ENCODE measurements at places on chromosomes 12 and 14.
A peak's percentile ranks its signal among the peaks of the same experiment; 100 is the strongest.

DNA sequence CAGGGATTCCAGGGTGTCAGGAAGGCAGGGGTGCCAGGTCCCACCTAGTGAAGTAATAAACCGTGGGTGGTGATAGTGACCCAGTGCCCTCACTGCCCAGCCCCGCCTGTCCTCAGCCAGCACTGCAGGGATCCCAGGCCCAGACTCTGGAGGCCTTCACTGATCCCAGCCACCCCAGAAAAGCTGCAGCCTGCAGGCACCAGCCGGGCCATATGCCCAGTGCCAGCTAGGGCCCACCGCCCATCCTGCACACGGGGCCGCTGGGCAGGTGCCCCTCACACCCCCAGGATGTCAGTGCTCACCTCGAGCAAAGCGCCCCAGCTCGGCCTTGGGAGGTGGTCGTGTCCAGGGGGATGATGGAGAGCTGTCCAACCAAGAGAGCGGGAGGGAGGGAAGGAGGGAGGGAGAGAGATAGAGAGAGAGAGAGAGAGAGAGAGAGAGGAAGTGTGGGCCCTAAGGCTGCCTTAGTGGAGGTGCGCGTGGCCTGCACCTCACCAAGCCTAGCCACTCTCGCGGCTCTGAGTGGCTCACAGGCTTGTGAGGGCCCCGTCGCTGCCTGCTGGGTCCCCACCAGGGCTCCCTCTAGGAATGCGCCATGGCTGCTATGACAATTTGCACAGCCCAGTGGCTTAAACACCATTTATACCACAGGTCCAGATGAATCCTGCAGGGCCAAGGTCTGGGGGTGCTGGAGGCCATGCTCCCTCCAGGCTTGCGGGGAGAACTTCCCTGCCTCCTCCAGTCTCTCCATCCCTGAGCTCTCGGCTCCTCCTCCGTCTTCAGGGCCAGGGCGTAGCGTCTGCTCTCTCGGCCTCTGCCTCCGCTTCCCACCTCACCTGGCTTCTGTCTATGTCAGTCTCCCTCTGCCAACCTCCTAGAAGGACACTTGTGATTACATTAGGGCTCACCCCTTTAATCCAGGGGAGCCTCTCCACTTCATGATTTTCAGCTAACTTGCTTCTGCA lies 401.0 kb downstream of the TMEM121 start:
- DNase-seq = no peak

DNA sequence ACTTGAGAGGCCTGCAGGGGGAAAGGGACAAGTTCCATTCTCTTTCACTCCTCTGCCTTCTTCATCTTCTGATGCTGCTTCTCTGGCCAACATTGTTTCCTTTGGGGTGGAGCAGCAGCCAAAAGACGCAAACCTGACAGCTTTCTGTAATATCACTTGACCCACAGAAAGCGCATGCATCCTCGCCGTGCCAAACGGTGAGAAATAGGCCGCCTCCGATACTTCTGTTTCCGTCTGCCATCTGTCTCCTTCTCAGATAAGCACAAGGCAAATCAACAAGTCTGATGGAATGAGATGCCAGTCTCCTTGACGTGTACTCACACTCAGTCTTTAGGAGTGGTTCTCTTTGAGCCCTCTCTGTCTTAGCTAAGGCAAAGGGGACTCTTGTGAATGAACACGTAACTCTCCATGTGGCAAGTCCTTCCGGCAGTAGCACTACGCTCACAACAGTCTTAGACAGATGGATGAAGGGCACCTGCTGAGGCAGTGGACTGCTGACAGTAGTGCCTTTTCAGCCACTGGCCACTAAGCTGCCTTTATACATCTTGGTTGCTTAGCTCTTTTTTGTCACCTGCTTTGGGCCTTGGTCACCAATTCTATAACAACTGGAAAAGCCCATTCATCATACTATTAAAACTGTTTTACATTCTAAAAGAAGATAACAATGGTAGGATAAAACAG lies 214.1 kb downstream of the FBXL14 start:
- no peak for DNase-seq

- DNase-seq = peak; percentile 50
These were observed 7.8 kb upstream of the DTX1 start for GRCh38 chr12:113048716-113049127.

- DNase-seq = peak; percentile 91
These were observed 1558.5 kb upstream of the TMEM132C start for GRCh38 chr12:126708492-126708896.

GRCh38 chr14:70257526-70257925 lies 68.8 kb upstream of the SLC8A3 start:
- DNase-seq = no peak

DNA sequence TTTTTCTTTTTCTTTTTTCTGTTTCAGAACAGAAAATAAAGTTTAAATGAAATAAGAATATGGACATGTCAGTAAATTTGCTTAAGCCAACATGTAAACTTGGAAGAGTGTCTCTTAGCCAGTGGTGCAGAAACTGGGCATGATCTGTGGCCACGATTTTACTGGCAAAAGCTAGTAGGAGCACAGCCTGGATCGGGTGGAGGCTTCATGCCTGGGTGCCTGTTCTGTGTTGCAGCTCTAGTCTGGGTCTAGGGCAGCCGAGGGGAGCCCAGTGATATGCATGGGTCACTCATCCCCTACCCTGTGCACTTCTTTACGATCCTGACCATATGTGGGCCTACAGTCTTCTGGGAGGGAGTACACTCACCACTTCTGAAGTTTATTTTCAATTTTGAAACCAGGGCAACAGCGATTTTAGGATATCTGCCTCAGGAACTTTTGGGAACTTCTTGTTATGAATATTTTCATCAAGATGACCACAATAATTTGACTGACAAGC lies 45.6 kb upstream of the SMCO2 start:
- peak; percentile 11 for DNase-seq

GRCh38 chr14:92950773-92951172 lies 27.8 kb downstream of the CHGA start:
- DNase-seq = no peak

DNA sequence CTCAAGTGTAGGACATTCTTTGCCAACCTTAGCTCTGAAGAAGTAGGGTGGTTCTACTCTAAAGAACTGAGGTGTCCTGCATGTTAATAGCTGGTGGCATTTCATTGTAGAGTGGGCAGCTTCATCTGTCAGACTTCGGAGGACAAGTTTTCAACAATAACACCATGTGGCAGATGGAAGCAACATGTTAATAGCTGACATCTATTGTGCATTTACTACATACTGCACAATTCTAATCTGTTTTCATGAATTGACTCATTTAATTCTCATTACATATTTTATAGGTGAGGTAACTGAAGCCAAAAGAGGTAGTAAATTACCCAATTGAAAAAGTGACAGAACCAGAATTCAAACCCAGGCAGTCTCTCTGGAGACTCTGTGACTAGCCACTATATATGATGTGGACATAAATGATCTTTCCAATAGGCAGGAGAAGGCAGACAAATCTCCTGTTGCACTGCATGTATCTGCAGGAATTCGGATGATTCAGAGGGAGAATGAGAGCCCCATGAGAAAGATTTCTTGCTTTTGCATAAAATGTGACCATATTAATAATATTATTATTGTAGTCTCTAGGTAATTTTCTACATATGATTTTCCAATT lies 137.2 kb upstream of the E2F7 start:
- DNase-seq = no peak

DNA sequence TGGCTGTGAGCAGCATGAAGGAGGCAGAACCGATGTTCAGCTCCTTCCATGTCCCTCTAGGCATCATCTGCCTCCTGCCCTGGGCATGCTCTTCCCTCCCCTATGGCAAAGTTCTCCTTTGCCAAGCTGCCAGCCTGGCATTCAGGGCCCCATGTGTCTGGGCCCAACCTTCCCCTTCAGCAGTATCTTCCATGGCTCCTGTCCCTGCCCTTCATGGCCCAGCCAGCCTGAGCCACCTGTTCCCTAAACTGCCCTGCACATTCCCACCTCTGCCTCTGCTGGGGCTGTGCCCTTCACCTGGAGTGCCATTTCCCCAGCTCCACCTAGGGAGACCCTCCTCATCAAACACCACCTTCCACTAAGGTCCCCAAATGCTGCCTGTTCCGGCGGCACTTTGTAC lies 74.0 kb upstream of the TCL1A start:
- DNase-seq = no peak

- DNase-seq = no peak
These were observed 7.0 kb downstream of the SLIRP start for GRCh38 chr14:77714926-77715325.

DNA sequence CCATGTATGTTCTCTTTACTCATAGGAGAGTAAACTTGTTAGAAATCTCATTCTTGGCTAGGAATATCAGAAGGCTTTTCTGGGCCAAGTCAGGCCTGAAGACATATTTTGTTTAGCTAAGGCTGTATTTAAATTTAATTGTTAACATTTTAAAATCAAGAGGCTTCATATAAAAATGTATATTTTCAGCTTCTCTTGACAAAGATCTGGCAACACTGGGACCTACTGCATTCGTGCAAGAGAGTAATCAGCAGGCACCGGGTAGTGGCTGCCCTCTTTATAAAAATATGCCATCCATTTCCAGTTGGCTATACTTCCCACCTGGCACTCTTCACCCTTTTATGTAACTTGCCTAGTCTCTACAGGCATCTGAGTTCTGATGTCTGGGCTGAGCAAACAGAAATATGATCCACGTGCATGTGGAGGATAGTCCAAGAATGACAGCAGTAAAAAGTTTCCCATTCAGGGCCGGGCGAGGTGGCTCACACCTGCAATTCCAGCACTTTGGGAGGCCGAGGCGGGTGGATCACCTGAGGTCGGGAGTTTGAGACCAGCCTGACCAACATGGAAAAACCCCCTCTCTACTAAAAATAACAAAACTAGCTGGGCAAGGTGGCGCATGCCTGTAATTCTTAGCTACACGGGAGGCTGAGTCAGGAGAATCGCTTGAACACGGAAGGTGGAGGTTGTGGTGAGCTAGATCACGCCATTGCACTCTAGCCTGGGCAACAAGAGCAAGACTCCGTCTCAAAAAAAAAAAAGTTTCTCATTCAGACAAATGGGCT lies 2.0 kb upstream of the SOS2 start:
- peak; percentile 16 for DNase-seq

DNA sequence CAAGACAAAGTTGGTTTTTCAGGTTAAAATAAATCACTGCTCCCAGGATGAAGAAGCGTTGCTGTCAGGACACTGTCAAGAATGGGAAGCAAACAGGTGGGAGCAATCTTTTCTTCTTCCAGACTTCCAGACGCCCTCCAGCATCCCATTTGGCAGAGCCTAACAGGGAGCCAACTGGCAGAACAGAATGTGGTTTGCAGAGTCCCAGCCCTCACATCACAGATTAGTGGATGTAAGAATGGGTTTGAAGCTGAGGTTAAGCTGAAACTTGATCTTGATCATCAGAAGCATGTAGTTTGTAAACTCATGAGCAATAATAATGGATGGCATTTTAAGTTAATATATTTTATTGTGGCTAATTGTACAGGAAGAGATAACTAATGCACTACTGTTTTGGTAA lies 636.4 kb downstream of the SLC6A15 start:
- DNase-seq = no peak

DNA sequence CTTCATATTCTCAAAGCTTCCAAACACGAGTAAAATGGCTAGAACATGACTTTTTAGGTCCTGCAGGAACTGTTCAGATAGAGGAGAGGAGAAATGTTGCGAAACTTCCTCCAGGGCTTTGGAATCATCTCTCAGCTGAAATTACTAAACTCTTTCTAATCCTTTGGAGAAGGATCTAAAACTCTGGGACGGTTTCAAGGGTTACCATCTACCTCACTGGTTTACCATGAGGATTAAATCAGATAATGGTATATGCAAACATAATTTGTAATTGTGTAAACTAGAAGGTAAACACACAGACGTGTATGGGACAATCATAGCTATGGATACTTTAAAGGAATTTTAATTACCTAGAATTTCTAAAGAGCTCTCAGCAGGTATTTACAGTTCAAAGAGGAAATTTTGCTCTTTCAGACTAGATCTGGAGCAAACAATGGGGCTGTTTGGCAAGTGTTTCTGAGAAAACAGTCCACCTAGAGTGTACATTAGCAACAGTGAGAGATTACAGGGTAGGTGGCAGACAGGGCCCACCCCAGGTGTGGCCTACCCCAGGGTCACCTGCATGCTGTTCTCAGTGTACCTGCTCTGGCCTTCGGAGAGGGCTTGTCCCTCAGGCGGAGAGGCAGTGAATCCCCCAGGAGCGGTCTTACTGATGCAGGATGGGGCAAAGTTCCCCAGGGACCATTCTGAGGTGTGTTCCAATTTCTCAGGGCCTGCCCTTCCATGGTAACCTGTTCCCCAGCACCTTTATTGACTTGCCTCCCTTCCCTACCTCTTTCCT lies 124.7 kb upstream of the MAX start:
- DNase-seq = peak; percentile 51

- DNase-seq = no peak
These were observed 168.0 kb upstream of the RTL1 start for GRCh38 chr14:101071493-101071906.

GRCh38 chr14:23727566-23728335 lies 91.6 kb downstream of the DHRS2 start:
- DNase-seq = peak; percentile 4

DNA sequence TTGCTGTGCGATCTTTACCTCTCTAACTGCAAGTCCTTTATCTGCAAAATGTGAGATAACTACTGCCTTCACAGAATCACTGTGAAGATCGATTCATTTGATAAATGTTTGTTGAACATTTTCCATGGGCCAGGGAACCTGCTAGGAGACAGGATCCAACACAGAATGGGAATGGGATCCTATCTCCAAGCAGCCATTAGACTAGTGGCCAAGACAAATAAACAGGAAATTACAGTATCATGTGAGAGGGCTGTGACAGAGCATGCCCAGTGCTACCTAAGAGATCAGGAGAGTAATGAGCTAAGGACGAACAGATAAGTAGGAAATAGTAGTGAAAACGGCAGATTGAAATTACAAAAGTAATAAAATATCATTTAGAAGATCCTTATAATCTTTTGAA lies 105.7 kb downstream of the GRIN2B start:
- no peak for DNase-seq

GRCh38 chr12:51293696-51294095 lies 23.5 kb upstream of the SMAGP start:
- no peak for DNase-seq

DNA sequence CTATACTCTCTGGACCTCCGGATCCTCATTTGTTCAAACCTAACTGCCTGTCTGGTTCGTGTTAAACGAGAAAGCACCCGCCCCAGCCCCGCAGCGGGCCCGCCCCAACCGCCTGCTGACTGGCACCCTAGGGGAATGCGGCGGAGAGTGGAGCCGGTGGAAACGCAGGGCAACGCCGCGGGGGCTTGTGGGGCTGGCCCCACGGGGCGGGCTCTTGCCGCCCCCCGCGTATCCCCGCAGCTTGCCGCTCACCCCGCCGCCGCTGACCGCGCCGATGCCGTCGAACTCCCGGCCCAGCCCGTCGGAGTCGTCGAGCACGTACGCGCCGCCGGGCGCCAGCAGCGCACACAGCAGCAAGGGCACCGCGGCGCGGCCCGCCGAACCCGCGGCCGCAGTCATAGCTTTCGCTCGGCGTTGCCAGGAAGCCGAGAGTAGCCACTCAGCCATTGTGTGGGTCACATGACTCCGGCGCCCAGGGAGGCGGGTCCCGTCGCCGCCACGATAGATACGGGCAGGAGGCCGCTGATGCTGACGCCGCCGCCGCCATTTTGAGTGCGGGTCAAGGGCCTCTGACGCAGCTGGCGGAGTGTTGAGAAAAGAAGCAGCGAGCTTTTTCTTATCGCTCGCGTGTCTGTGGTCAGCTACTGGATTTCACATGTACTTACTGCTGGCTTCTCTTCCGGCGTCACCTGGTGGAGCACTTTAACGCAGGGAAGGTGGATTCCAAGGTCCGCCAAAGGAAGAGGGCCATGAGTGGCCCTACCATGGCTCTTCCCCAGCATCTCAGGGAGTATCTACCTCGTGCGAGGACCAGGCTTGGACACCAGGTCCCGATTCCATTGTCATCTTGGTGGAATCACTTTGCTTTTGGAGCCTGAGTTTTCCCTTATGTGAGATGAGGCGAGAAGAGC lies at the start of gene GALC:
Gene GALC, minus strand, starts transcription at position 465 of the 911 bp plus-strand sequence. Its CDS starts 18 bp downstream, at position 447.
- DNase-seq = peak; percentile 92

- peak; percentile 73 for DNase-seq
These were observed 33.6 kb downstream of the FUT8 start for GRCh38 chr14:65446159-65446558.
